ENCODE measurements at places on chromosomes 4 and X.

DNA sequence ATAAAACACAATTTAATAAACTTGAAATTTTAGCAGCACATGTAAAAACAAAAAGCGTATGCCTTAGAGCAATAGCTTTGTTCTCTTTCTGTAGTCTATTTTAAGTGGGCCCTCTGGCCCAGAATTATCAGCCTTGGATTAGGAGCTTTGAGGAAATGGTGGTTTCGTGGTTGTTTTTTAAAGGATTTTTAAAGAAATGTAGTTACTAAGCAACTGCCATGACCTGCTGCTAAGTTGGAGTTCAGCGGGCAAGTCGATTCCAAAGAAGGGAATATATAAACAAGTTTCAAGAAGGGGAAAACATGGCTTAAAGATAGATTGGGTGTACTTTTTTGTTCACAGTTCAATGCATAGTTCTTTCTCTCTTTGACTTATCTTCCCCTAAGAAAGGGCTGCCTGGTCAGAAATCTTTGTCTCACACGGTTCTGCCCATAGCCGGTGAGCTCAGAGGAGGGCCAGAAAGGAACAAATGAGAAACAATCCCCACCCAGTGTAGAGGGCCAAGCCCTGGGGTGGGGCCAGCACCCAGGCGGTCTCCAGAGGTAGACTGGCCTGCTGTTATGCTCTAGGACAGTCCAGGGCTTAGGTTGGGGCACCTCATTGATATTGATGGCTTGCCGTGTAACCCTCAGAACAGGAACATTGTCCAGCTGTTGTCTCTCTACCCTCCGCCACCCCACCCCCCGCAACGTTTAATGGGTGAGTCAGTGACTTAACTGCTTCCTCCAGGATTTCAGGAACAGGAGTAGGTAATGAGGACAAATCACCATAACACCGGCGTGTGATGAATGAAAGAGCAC, 32.5 kb downstream of the DLG3 start:
- no peak for DNase-seq

GRCh38 chrX:119118780-119119395, 8.7 kb downstream of the KIAA1210 start:
- DNase-seq, result peak; percentile 49

GRCh38 chr4:143711543-143712154, 11.2 kb upstream of the FREM3 start:
- no peak for DNase-seq

- DNase-seq, result no peak
Observed at GRCh38 chrX:24838629-24839028, 144.9 kb downstream of the POLA1 start.

GRCh38 chr4:78975865-78976264, 36.6 kb upstream of the PAQR3 start:
- DNase-seq, result no peak

DNA sequence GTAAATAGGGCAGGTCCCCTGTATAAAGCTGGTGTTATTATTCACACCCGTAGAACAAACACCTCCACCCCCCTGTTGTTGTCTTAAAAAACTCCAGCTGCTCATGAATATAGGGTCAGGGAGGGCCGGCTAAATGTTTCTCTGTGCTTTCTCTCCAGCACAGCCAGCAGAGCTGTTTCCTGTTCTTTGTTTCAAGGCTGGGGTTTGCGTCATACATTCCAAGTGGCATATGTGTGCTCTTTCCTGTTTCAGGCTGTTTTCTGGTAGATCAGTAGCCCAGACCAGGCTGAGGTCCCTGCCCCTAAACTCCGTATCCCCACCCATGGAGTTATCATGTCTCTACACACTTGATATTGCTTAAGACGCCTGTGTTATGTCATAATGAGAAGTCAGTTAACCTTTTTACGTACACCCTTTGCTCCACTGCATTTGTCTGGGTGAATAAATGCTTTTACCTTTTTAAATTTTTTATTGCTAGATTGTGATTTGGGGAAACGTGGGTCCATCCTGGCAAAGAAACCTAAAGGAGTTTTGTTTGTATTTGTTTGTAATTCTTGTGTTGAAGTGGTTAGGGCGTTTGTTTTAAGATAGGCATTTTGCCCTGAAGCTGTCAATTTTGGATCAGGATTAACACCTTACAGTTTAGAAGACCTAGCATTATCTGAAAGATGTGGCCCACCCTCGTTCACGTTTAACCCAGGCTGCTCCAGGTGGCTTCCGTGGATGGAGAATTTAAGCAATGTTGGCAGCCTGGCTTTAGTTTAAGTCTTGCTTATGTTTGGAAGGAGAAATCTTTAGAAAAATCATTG, 3.3 kb downstream of the KLF3 start:
- DNase-seq, result peak; percentile 52

Data from activated naive CD4-positive, alpha-beta T cell treated with Interleukin-2 at 50 U/mL for 16 hours (primary cell).